Omental fat pad (tissue), 4 donors: ENCODE measurements at places on chromosomes 6 and 20.

GRCh38 chr6:39834866-39835265 is 42.7 kb downstream of the DAAM2 start:
- no peak for DNase-seq

DNA sequence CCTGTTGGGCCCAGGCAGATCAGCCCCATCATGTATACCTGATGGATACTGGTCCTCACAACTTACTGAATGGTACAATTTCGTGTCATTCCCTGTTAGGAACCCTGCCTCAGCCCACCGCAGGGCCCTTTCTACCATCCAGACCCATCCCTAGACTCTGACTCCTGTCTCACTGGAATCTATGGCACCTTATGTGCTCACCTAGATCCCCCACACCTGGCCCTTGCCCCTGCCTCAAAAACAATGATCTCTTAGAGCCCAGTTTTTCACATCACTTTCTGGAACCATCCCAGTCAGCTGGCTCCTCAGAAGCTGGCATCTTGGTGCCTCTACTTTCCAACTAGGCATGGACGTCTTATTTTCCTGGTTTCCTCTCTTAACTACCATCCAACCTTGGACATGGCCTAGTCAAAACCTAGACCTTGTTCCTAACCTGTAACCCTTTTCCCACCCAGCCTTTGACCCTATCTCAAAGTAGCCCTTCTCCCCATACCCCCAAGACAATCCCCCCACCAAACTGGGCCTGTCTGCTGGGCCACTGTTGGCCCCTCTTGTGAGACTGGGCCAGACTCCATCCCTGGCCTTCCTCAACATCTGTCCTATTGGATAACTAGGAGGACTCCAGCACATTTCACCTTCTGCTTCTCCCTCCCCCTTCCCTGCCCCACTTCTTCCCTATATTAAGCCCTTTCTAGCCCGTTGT is 981 bp downstream of the HM13 start:
- no peak for DNase-seq

- no peak for DNase-seq
These were observed 162.9 kb upstream of the SASH1 start for GRCh38 chr6:148179786-148180185.

GRCh38 chr6:135073756-135074393 is 19.3 kb upstream of the HBS1L start:
- no peak for DNase-seq

- DNase-seq: no peak
These were observed 10.3 kb upstream of the BLCAP start for GRCh38 chr20:37538003-37538402.

GRCh38 chr6:45504947-45505346 is 127.2 kb upstream of the SUPT3H start:
- no peak for DNase-seq

- DNase-seq: no peak
These were observed 116.6 kb downstream of the QKI start for GRCh38 chr6:163531122-163531521.

- DNase-seq: no peak
These were observed 134.1 kb downstream of the MTHFD1L start for GRCh38 chr6:150999576-150999975.

DNA sequence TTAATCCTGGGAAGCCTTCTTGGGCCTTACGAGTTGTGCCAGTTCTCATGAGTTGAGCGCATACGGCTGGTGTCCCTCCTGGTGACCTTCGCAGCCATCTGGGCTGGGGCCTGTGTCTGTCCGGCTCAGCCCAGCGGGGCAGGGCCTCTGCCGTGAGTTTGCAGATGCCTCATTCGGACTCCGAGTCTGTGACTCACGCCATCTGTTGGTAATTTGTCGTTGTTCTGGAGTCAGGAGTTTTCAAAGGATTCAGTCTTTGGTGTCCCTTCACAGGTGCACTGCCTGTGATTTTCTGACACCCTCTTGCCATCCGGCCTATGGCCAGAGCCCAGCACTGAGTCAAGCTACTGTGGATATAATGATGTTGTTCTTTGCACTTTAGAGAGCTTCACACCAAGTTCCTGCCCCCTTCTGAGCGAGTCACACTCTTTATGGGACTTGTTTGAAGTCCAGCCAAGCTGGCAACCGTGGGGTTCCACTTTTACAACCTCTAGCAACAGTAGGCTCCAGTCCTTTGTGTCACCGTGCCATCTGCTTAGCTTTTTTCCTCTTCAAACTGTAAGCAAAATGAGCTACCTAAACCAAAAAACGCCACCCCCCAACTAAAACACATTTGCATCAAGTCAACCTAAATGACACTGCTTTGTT is 175.6 kb downstream of the AIG1 start:
- DNase-seq: no peak

DNA sequence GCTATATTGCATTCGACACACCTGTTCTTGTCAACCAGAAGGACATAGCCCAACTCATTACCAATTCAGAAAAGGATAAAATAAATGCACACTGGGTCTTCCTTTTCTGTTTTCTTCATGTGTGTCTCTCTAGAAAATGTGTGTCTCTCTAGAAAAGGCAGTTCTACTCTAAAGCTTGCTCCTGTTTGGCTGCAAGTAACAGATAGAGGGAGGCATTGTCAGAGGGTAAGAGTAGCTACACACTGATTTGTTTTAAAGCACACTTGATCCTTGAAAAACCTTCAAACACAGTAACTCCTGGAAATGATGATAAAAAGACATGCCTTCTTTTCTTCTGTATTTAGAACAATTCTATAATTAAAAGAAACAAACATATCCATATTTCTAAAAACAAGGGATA is 21.3 kb downstream of the GRM1 start:
- DNase-seq: no peak

DNA sequence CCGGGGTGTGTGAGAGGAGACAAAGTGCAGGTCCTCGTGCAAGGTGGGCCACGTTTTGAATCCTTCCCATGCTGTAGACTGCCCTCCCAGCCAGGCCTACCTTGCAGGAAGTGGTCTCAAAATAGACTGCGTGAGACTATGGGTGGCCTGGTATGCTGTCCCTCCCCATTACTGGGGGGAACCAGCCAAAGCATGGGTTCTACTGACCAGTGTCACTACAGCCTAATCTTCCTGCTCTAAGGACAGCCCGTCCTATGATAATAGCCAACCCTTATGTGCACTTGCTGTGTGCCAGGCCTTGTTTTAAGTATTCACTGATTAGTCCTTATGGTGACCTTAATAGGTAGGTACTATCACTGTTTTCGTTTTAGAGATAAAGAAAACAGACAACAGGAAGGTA is 38.0 kb downstream of the FOXP4 start:
- no peak for DNase-seq

- no peak for DNase-seq
These were observed 628.8 kb upstream of the MAN1A1 start for GRCh38 chr6:119978274-119978889.

- no peak for DNase-seq
These were observed 368.3 kb upstream of the GJE1 start for GRCh38 chr6:141764388-141764787.
